ENCODE measurements at places on chromosomes 11 and 22.
A peak's percentile ranks its signal among the peaks of the same experiment; 100 is the strongest.

DNA sequence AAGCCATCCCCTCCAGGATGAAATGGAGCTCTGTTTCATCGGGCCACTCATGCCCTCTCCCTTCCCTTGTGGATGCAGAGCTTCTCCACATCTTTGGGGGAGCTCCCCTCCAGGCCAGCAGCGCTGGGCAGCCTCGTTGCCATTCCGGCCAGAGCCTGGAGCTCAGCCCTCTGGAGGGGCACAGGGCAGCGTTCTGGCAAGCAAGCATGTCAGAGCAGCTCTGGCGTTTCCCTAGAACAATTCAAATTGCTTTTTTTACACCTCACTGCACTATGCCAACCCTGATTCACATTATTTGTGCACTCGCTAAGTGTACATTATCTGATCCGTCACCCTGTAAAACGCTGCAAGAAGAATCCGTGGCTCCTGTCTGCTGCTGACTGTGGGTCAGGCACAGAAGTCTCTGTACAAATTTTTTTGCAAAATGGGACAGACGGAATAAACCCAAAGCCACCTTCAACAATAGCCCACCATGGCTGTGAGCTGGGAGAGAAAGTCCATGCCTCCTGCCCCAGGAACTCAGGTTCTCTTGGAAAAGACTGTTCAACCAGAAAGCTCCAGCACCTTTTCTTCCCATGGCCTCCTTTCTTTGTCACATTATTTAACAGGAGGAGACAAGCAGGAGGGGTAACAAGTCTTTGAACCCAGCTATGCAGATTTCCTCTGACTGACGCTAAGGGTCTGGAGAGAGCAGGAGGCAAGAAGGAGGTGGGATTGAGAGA lies 139.5 kb upstream of the CADM1 start:
- peak; percentile 79 for DNase-seq

- DNase-seq = no peak
These were observed 37.5 kb upstream of the LINC01488 start for GRCh38 chr11:69443968-69444364.

GRCh38 chr11:12182676-12183541 lies 72.5 kb downstream of the MICAL2 start:
- peak; percentile 58 for DNase-seq

GRCh38 chr11:82308979-82309378 lies 424.7 kb downstream of the FAM181B start:
- no peak for DNase-seq
